ENCODE measurements at places on chromosomes 1 and 21.

- H3K4me1 ChIP-seq = peaks cover 19% of the 10 kb centered on the region
- H3K36me3 ChIP-seq = peaks cover 32% of the 10 kb centered on the region
- H3K27ac ChIP-seq = no peak overlapping the region
- no peak overlapping the region for H3K4me3 ChIP-seq
- no peaks in the 10 kb centered on the region for H3K27me3 ChIP-seq
- DNase-seq = no peak
These were observed 15.2 kb upstream of the NBPF1 start for GRCh38 chr1:16628361-16629111.

- no peak overlapping the region for H3K4me3 ChIP-seq
- H3K27me3 ChIP-seq = no peaks in the 10 kb centered on the region
- peak overlapping the region; percentile 29 for H3K27ac ChIP-seq
- H3K36me3 ChIP-seq = no peaks in the 10 kb centered on the region
These were observed 1.5 kb downstream of the ERI3 start for GRCh38 chr1:44353604-44354003.

GRCh38 chr1:233569636-233570035 is 44.3 kb upstream of the KCNK1 start:
- no peak overlapping the region for H3K27ac ChIP-seq
- no peaks in the 10 kb centered on the region for H3K4me1 ChIP-seq
- H3K27me3 ChIP-seq = no peaks in the 10 kb centered on the region
- no peak for DNase-seq
- no peaks in the 10 kb centered on the region for H3K36me3 ChIP-seq

DNA sequence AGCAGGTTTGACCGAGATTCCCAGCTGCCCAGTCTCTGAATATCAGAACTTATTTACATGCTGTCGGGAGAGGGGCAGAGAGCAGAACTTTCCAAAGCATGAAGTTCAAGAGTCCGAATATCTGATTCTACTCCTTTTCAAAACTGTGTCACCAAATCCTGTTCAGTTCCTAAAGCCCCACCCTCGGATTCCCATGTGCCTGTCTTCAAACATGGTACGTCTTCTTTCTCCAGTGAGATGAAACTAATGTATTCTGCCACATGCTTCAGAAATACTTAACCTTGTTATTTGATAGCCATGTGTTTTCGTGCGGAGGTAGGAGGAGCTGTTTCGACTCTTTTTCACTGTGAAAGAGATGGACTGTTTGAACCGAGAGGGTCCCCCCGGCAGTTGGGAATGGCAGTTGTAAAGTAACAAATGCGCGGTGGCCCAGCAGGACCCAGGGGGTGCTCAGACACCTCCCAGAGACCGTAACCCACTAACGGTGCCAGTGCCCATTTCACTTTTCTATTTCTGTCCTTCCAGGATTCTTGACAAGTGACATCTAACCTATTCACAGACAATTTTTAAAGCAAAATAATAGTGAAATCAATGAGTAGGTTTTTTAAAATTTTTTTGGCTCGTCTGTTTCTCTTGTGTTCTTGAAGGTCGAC is 67.2 kb downstream of the ZBTB18 start:
- no peak overlapping the region for H3K4me3 ChIP-seq
- H3K4me1 ChIP-seq = no peaks in the 10 kb centered on the region
- peaks cover 5% of the 10 kb centered on the region for H3K27me3 ChIP-seq
- DNase-seq = no peak
- no peaks in the 10 kb centered on the region for H3K36me3 ChIP-seq

DNA sequence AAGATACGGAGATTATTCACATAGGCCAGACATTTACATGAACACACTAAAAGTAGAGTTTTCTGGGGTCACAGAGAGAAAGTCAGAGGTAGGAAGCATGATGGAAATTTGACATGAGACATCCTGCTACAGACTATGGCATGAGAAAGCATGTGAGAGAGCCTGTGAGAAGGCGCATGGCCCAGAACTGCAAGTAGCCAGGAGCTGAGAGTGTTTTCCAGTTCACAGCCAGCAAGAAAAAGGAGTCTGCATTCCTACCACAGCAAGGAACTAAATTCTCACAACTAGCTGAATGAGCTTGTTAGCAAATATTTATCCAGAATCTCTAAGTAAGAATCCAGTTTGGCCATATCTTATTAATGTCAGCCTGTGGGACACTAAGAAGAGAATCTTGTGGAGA is 673.3 kb downstream of the BRINP3 start:
- no peaks in the 10 kb centered on the region for H3K27me3 ChIP-seq
- DNase-seq = no peak
- H3K4me1 ChIP-seq = no peaks in the 10 kb centered on the region
- no peak overlapping the region for H3K4me3 ChIP-seq
- no peaks in the 10 kb centered on the region for H3K36me3 ChIP-seq
- H3K27ac ChIP-seq = no peak overlapping the region

DNA sequence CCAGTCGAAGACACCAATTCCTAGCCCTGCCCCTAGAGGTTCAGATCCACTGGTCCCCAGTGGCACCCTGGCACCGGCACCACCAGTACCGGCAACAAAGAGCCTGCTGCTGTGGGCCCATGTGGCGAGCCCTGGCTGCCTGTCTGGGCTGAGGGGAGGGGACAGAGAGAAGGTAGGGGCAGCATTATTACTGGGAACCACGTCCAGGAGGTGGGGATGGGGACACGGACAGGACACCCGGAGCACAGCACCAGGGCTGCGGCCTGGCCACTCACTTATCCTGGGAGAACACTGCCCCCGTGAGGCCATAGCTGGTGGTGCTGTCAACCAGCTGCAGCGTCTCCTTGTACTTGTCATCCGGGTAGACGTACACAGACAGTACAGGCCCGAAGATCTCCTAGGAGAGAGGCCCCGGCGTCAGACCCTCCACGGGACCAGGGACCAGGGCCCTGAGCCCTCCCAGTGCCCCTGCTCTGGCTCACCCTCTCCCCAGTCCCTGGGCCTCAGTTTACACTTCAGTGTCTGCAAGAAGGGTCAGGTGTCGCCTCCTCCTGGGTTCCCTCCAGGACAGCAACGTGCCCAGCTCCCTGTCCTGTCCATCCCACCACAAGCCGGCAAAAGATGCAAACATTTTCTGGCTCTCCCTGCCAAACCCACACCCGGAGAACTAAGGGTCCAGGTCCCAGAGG is 15.8 kb upstream of the TAS1R2 start:
- no peaks in the 10 kb centered on the region for H3K36me3 ChIP-seq
- H3K4me1 ChIP-seq = peaks cover under 1% of the 10 kb centered on the region
- H3K27me3 ChIP-seq = no peaks in the 10 kb centered on the region
- no peak overlapping the region for H3K27ac ChIP-seq

DNA sequence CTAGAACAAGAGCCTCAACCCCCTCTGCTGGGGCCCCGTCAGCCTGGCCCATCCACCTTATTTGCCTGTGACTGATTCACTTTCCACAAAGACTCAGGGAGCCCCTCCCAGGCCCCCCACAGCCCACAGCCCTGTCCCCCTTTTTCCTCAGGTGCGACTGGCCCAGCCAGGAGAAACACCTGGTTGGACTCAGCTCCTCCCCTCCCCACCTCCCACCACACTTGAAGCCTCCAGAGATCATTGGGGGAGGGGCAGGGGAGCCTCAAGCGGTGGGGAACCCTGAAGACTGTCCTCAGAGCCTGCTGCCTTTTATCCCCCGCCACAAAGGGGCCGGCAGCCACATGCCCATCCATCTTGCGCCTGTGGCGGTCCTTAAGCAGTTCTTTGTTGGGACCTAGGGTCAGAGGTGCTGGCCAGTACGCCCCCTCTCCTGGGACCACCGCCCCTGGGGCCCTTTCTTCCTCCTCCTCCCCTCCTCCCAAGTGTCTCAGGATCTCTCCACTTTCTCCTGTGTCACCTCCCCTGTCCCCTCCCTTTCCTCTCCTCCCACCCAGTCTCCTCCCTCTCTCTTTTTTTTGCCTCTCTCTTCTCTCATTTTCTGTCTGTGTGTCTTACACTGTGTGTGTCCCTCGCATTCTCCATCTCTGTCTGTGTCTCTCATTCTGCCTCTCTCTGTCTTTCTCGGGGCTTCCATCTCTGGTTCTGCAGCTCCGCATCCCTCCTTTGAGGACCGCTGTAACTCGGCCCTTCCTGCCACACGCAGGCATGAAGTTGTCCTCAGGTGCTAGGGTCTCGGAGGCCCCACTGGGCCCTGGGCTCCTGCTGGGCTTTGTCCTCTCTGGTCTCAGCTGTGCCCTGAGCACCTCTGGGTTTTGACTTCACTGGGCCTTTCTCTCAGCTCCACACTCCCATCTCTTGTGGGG is 12.2 kb downstream of the CRABP2 start:
- peaks cover 30% of the 10 kb centered on the region for H3K4me1 ChIP-seq
- no peaks in the 10 kb centered on the region for H3K36me3 ChIP-seq
- peak; percentile 83 for DNase-seq

- H3K27me3 ChIP-seq = no peaks in the 10 kb centered on the region
- no peak overlapping the region for H3K27ac ChIP-seq
- DNase-seq = no peak
- H3K36me3 ChIP-seq = no peaks in the 10 kb centered on the region
- H3K4me1 ChIP-seq = peaks cover 7% of the 10 kb centered on the region
- no peak overlapping the region for H3K4me3 ChIP-seq
These were observed 11.5 kb downstream of the ATP1A4 start for GRCh38 chr1:160162931-160163330.

GRCh38 chr1:86714561-86715244 is 10.3 kb downstream of the SH3GLB1 start:
- H3K4me1 ChIP-seq = peaks cover 28% of the 10 kb centered on the region
- H3K4me3 ChIP-seq = no peak overlapping the region
- no peak overlapping the region for H3K27ac ChIP-seq

GRCh38 chr1:218383051-218383450 is 37.9 kb downstream of the TGFB2 start:
- no peak overlapping the region for H3K4me3 ChIP-seq
- no peaks in the 10 kb centered on the region for H3K36me3 ChIP-seq
- H3K4me1 ChIP-seq = peaks cover 33% of the 10 kb centered on the region
- no peak for DNase-seq

- no peaks in the 10 kb centered on the region for H3K36me3 ChIP-seq
- DNase-seq = no peak
- no peaks in the 10 kb centered on the region for H3K27me3 ChIP-seq
- no peak overlapping the region for H3K4me3 ChIP-seq
- peaks cover 18% of the 10 kb centered on the region for H3K4me1 ChIP-seq
These were observed 20.9 kb downstream of the RIT1 start for GRCh38 chr1:155890251-155890650.

GRCh38 chr1:227734546-227734855 is 601 bp downstream of the JMJD4 start:
- peaks cover 52% of the 10 kb centered on the region for H3K4me1 ChIP-seq
- no peak for DNase-seq
- no peaks in the 10 kb centered on the region for H3K27me3 ChIP-seq
- peak overlapping the region; percentile 78 for H3K27ac ChIP-seq
- peak overlapping the region; percentile 91 for H3K4me3 ChIP-seq

GRCh38 chr1:113811156-113811887 is 954 bp downstream of the RSBN1 start:
- H3K27ac ChIP-seq = peak overlapping the region; percentile 99
- H3K4me1 ChIP-seq = peaks cover 43% of the 10 kb centered on the region
- no peaks in the 10 kb centered on the region for H3K36me3 ChIP-seq
- DNase-seq = peak; percentile 28
- H3K27me3 ChIP-seq = no peaks in the 10 kb centered on the region

GRCh38 chr1:207291723-207292122 is 29.8 kb upstream of the CD55 start:
- no peaks in the 10 kb centered on the region for H3K27me3 ChIP-seq
- no peak for DNase-seq
- no peak overlapping the region for H3K4me3 ChIP-seq
- no peaks in the 10 kb centered on the region for H3K4me1 ChIP-seq

- no peak for DNase-seq
- H3K27me3 ChIP-seq = no peaks in the 10 kb centered on the region
- no peak overlapping the region for H3K4me3 ChIP-seq
- no peaks in the 10 kb centered on the region for H3K36me3 ChIP-seq
- H3K4me1 ChIP-seq = no peaks in the 10 kb centered on the region
These were observed 39.6 kb downstream of the MAP10 start for GRCh38 chr1:232844791-232845190.

- peaks cover 58% of the 10 kb centered on the region for H3K27me3 ChIP-seq
- peaks cover 7% of the 10 kb centered on the region for H3K4me1 ChIP-seq
- no peak overlapping the region for H3K4me3 ChIP-seq
- no peak overlapping the region for H3K27ac ChIP-seq
- DNase-seq = no peak
- no peaks in the 10 kb centered on the region for H3K36me3 ChIP-seq
These were observed 4.9 kb upstream of the TBX15 start for GRCh38 chr1:118992868-118993699.

DNA sequence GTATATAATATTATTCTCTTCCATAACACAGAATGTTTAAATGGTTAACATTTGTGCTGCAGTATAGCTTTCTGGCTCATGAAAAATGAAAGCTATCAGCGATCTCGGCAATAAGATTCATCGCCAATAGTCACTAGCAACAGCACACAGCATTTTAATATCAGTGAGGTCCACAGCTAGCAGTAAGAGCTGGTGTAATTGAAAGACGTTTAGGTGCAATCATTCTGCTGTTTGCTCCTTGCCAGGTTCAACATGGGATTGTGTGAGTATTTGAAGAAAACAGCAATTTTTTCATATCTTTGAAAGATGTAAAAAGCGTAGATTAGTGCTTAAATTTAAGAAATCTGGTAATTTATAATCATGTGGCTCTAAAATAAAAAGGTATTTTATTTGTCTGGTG is 20.1 kb downstream of the PRKACB start:
- no peaks in the 10 kb centered on the region for H3K27me3 ChIP-seq
- H3K36me3 ChIP-seq = no peaks in the 10 kb centered on the region
- no peak for DNase-seq

- no peak overlapping the region for H3K4me3 ChIP-seq
- no peaks in the 10 kb centered on the region for H3K36me3 ChIP-seq
These were observed 196.7 kb upstream of the DAB1 start for GRCh38 chr1:57620605-57621004.

DNA sequence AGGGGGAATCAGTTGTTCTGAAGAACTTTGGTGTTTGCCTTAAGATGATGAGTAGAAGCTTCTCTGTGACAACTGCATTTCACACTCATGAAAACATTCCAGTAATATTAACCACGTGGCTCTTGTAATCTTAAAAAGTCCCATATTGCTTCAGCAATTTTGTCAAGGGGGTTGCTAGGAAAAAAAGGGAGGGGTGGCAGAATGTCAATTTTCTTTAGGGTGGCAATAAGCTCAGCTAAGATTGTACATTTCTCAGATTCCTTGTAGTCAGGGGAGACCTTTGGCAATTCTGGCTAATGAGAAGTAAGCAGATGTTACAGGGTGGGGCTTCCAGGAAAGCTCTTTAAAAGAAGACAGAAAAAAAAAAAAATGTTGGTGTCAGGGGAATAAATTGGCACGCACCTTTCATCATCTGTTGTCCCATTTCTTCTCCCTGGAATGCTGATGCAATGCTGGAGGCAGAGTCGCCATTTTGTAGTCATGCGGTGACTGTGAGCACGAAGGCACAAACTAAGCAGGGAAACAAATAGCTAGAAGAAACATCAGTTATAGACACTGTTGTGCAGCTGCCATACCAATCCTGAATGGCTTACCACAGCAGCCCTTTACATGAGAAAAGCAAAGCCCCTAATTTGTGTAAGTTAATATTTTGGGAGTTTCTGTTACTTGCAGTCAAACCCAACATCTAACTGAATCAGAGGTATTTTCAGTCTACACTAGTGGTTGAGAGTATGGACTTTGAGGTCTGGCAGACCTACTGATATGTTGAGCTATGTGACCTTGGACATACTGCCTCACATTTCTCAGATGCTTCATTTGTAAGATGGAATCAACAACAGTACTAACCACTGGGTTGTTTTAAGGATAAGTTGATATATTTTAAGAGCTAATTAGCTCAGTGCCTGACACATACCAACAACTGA is 56.1 kb upstream of the MRPS6 start:
- H3K27ac ChIP-seq = no peak overlapping the region
- H3K27me3 ChIP-seq = no peaks in the 10 kb centered on the region
- no peak for DNase-seq
- H3K36me3 ChIP-seq = no peaks in the 10 kb centered on the region
- H3K4me3 ChIP-seq = no peak overlapping the region

All from body of pancreas (tissue), 4 donors.